ENCODE measurements at places on chromosomes 11 and 22.

GRCh38 chr11:74710281-74710938 is 20.8 kb downstream of the CHRDL2 start:
- no peak for DNase-seq

GRCh38 chr11:86723281-86723680 is 50.9 kb upstream of the ME3 start:
- no peak for DNase-seq

GRCh38 chr11:118223992-118224391 is 819 bp downstream of the JAML start:
- DNase-seq = no peak

GRCh38 chr11:19442554-19442910 is 201.8 kb upstream of the E2F8 start:
- DNase-seq = no peak

GRCh38 chr11:133955945-133956421 is 785 bp downstream of the IGSF9B start:
- no peak for DNase-seq

DNA sequence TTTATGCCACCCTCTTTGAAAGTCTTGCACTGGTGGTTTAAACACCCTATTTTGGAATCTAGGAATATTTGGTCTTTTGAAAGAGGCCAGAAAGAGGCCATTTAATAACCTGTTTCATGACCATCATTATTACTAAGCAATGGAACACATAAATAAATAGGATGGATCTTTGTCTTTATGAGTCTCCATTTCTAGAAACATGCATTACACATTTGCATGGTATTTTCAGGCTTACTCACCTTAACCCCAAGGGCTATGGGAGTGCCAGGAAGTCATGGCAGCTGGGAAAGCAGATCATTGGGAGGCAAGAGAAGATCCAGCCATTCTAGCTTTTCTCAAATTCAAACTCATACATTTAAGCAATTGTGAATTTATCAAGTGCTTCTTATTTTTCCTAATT is 185.8 kb upstream of the POU2AF2 start:
- DNase-seq = no peak

GRCh38 chr11:76885390-76886097 is 24.8 kb downstream of the ACER3 start:
- DNase-seq = no peak

- DNase-seq = no peak
Measured at GRCh38 chr11:5564259-5565019, 16.1 kb upstream of the OR52H1 start.

DNA sequence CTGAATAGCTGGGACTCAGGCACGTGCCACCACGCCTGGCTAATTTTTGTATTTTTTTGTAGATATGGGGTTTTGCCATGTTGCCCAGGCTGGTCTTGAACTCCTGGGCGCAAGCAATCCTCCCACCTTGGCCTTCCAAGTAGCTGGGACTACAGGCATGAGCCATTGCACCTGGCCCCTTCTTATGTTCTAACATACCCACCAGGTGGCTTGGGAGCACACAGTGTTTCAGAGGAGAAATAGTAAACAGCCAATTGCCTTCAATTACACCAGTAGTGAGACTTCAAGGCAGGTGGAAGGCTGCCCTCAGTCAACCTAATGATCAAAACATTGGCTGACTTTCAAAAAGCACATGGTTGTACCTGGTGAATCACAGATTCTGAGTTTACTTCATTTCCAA is 167.2 kb downstream of the SWAP70 start:
- no peak for DNase-seq

DNA sequence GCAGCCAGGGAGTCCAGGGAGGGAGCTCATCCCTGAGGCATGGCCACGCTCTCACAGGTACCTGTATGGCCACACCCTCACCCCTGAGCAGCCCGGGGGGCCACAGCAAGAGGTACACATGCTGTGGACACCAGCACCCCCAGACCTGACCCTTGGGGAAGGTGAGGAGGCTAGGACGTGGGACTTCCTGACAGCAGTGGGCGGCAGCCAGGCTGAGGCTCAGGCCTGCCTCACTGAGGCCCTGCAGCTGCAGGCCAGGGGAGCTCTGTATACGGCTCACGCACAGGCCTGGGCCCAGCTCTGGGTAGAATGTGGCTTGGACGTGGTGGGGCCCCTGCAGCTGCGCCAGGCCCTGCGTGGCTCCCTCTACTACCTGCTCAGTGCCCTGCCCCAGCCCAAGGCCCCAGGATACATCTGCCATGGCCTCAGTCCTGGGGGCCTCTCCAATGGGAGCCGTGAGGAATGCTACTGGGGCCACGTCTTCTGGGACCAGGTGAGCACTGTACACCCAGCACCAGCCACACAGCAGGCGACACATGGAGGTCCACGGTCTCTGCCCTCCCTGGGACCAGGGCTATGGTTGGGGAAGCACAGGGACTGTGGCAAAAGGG is 1.8 kb downstream of the PGGHG start:
- DNase-seq = no peak

DNA sequence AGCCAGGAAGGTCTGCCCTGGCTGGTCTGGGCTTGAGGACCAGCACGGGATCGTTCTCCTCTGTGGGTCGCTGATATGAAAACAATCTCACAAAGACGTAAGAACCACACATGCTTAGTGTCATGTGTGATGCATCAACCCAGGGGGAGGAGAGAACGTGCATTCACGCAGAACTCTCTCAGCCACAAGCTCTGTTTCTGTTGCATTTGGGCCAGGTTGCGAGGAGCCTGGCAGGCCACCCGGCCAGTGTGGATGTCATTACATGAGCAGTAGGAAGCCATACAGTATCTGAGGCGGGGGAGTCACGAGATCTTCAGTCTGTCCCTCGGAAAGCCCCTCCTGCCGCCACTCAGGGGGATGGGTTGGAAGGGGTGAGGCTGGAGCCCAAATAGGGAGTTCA is 53.1 kb upstream of the KCNQ1OT1 start:
- no peak for DNase-seq

GRCh38 chr11:69075421-69076128 is 26.8 kb downstream of the TPCN2 start:
- DNase-seq = no peak
